Naive thymus-derived CD4-positive, alpha-beta T cell (primary cell): ENCODE measurements at places on chromosomes 7 and 10.

DNA sequence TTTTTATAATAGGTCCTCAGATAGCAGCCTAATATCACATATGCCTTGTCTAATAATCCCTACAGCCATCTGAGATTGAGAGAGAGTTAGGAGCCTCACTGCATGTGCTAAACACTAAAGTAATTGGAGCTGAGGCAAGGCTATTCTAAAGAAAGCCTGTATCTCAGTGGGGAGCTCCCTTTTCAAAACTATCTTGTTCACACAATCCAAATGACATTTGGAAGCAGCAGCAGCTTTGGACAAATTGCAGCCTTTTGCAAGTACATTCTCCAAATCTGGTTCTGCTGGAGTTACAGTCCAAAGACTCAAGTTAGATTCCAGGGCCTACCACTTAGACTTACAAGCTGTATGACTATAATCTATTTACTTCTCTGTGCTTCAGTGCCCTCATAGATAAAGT, 104.5 kb downstream of the MACC1 start:
- no peak for DNase-seq

- DNase-seq, result no peak
These were observed 11.2 kb downstream of the SMKR1 start for GRCh38 chr7:129513546-129513945.

GRCh38 chr10:7170626-7171322, 240.1 kb downstream of the SFMBT2 start:
- no peak for DNase-seq

- no peak for DNase-seq
These were observed 941.2 kb downstream of the XPNPEP1 start for GRCh38 chr10:108982159-108982558.

DNA sequence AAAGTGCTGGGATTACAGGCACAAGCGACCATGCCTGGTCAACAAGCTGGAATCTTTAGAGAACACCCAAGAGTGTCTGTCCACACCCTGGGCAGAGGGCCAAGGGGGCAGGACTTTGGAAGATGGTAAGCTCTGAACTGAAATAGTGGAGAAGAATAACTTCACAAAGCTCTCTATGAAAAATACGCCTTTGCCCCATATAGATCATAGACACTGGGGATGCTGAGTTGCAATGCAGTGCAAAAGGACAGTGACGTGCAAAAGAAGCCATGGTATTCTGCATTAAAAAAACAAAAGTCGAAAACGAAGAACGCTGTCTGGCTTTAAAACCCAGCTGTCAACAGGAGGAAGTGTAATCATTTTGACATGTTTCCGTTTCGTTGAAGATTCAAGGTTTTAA, 353.6 kb downstream of the CALN1 start:
- DNase-seq, result no peak

- no peak for DNase-seq
These were observed 23.9 kb downstream of the AQP1 start for GRCh38 chr7:30935569-30935877.

DNA sequence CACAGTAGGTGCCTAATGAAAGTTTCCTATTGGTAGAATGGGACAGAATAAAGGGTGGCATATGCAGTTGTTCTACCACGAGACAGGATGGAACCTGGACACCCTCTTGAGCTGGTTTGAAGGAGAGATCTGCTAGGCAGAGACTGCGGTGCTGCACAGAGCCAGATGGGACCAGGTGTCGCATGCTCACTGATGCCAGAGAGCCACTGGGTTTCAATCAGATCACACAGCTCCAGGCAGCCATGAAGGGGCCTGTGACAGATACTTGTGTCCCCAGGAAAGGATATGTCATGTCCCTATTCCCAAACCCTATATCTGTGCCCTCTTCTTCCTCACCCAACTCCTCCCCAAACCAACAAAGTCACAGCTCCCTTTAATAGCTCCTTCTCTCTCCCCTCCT, 235.7 kb downstream of the PRPF18 start:
- no peak for DNase-seq

- DNase-seq, result no peak
These were observed 5.8 kb downstream of the KIAA1217 start for GRCh38 chr10:24214762-24215161.

- DNase-seq, result no peak
These were observed 550.4 kb downstream of the PTPRN2 start for GRCh38 chr7:158037211-158037610.

DNA sequence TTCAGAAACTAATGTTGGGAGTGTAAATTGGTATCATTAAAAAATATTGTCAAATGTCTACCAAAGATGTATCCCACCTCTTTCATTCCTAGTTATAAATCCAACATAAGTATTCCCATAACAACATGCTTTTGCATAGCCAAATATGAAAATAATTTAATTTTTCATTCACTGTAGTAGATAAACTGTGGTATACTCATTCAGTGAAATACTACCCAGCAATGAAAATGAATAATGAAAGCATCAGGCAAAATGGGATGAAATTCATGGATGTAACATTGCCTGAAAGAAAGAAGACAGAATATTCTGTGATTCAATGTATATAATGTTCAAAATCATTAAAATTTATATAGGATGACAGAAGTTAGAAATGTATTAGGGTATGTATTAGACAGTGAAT, 629.0 kb upstream of the MBL2 start:
- no peak for DNase-seq

GRCh38 chr7:1247527-1248041, 14.9 kb downstream of the UNCX start:
- DNase-seq, result no peak

- DNase-seq, result no peak
These were observed 538 bp downstream of the TFAM start for GRCh38 chr10:58385784-58386112.
